ENCODE measurements at places on chromosomes 4 and X. TPM values are rescaled to one million over a fixed set of nuclear protein-coding genes. Genes with fewer than 3 reads are reported as not detected.

Gene FANCB
- total RNA-seq, result not detected

Gene NHS
- total RNA-seq, result 0.36 TPM

GRCh38 chrX:29453333-29453732, 762.0 kb upstream of the MAGEB2 start:
- DNase-seq, result no peak

DNA sequence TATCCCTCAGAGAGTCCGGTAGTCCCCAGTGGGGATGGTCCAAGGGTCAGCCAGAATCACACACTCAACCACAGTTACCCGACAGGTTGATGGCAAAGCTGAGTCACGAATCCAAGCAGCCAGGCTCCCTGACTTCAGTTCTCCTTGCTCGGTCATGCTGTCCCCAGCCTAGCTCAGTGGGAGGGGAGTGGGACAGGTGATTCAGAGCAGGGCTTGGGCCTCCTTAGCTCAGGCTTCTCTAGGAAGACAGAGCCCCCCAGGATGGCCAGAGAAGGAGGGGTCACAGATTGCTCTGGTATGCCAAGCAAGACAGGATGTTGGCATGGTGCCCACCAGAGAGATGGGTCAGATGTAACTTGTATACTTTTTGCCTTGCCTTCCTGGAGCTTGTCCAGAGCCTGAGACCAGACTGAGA, 66.5 kb downstream of the EFNB1 start:
- DNase-seq, result peak; percentile 56

GRCh38 chrX:110408949-110409588, 50.4 kb downstream of the RTL9 start:
- no peak for DNase-seq
